ENCODE measurements at places on chromosomes 1 and 21.

DNA sequence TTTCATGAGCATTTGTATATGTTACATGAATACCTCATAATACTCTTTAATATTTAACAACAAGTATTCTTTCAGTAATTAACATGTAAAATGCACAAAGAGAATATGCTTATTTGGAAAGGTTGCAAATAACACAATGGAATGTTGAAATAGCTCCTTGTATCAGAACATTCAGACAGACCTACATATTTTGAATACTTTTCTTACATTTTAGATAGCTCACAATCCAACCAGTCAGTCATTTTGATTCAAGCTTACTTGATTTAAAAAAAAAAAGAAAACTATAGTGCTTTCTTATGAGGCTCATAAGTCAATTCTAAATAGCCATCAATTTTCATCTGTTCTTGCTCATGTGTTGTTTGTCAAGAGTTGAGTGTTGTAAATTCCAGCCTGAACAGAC, 518.8 kb downstream of the ADGRL2 start:
- no peak for DNase-seq

- no peak for DNase-seq
Measured at GRCh38 chr1:50611675-50612074, 188.4 kb upstream of the DMRTA2 start.

DNA sequence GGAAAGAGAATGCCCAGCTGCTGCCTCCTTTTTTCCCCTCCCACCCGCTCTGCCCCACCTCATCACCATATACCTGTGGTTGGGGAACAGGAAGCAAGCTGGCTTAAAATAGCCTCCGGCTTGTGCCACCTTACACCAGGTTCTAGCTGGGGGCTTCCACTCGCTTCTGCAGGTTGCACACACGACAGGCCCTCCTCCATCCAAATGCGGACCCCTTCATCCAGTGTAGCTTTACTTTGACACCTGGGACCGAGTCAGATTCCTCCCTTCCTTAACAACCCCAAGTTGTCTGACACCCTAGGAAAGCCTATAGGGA, 14.6 kb downstream of the BLACAT1 start:
- DNase-seq, result no peak

- DNase-seq, result peak; percentile 69
Measured at GRCh38 chr21:44789880-44790279, 11.7 kb downstream of the UBE2G2 start.

DNA sequence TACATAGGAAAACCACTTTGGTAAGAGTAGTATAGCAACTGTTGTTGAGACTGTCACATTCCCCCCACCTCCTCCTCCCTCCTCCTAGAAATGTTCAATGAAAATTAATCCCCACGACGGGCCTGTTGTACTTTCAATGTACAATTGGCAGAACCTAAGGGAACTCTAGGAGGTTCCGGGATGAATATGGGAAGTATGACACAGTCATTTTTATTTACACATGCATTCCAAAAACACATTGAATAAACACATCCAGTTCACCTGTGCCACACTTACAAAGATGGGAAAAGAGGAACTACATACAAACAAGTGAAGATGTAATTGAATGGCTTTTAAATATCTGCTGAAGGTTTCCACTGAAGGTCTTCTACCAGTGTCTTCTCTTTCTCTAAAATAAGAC, 144.4 kb upstream of the NBPF11 start:
- DNase-seq, result no peak

DNA sequence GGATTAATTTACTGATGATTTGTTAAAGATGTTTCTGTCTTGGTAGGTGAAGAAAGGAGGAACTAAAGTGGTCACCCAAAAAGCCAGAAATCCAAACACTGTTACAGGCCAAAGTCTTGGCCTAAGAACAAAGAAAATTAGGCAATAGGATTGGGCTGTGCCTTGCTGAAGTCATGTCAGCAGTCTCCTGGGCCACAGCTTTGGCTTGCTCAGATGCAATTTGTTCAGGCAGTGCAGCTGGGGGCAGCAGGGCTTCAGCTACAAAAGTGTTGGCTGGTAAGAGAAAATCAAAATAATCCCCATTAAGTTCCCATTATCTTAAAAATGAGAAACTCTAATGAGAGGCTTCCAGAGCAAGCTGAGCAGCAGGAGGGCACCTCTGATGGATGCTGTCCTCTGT, 14.0 kb upstream of the RAP1A start:
- DNase-seq, result peak; percentile 59

DNA sequence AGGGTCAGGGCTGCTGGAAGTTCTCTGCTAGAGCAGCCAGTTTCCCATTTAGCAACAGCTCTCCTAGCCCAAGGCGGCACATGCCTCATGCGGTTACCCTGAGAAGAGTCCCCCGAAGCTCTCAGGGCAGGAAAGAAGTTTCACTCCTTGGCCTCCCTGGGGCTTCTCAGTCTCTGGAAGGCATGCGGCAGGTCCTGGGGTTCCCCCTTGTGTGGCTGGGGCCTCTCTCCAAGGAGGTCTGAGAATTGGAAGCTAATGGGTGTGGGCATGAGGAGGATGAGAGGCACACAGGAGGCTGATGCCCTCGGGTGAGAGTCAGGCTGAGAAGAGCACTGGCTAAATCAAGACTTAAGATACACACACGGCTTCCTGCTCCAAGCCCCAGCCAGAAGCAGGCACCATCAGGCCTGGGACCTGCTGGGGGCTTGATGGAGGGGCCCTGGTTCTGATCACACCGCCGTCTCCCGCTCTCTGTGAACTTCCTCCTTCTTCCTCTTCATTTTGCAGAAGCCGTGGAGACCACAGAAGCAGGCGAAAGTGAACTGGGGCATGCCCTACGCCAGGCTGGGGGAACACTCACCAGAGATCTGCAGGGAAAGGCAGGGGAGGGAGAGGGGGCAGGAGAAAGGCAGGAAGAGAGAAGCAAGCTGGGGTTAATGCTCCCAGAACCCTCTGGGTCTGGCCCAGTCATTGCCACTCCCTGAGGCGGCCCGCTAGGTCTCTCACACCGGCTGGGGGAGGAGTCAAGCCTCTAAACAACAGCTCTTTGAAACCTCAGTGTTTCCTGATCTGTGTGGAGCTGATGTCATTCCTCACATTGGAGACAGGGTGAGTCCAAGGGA, 15.1 kb downstream of the BLACAT1 start:
- DNase-seq, result peak; percentile 87

- peak; percentile 52 for DNase-seq
Measured at GRCh38 chr1:247332215-247332622, 552 bp upstream of the ZNF496 start.

- peak; percentile 45 for DNase-seq
Measured at GRCh38 chr1:61743716-61744580, 1.7 kb downstream of the PATJ start.

DNA sequence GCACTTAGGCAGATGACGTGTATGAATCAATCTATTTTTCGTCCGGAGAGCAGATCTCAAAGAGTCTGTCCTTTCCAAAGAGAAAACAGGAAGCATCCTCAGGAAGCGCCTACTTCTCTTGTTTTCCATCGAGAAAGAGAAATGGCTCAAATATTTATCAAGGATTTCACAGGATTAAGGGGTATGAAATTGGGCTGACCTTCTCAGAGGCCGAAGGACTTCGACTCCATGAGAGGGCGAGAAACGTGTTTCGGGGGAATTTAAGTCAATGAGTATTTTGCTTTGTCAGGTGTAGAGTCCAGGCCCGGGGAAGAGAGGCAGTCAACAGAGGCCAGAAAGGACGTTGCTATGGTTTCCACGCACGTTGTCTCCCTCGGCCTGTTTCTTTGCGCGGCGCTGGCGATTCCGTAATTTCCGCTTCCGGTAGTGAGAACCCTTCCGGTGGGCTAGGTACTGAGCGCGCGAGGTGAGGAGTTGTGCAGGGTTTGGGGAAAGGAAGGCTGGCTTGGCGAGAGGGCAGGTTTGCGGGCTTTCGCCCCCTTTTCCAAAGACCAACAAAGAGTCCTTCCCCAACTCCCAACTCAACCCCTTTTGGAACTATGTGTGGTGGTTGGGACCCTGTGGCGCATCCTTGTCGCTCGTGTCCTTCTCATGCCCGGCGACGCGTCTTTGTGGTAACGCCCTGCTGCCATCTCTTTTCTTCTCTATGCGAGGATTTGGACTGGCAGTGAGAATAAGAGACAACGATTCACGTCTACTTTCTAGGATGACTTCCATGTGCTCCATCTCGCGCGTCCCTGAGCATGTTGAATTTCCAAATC, at the start of gene MRPS21:
Gene MRPS21 (plus strand): TSS at position 429 of the 821 bp plus-strand sequence. CDS start 506 bp downstream, outside the sequence.
- peak; percentile 96 for DNase-seq

DNA sequence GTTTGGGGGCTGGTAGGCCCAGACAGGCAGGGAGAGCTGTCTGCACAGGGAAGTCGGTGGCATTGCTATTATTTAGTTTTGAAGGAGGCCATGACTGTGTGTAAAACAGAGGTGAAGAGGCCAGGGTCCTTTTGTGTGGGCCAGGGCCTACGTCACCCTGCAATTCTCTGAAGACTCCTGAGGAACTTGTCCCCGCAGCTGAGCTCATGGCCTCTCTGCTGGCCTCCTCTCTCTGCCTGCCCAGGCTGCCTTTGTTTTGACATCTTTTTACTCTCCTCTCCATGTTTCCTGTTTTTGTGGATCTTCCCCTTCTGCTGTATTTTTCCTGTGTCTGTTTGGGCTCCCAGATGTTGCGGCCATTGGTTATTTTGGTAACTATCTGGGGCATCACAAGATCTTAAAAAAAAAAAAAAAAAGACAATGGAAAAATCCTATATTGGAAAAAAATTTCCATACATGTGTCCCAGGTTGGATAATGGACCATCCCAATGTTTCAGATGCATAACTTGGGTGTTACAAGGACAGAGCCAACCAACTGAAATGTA, 280.7 kb downstream of the RPS6KC1 start:
- no peak for DNase-seq

DNA sequence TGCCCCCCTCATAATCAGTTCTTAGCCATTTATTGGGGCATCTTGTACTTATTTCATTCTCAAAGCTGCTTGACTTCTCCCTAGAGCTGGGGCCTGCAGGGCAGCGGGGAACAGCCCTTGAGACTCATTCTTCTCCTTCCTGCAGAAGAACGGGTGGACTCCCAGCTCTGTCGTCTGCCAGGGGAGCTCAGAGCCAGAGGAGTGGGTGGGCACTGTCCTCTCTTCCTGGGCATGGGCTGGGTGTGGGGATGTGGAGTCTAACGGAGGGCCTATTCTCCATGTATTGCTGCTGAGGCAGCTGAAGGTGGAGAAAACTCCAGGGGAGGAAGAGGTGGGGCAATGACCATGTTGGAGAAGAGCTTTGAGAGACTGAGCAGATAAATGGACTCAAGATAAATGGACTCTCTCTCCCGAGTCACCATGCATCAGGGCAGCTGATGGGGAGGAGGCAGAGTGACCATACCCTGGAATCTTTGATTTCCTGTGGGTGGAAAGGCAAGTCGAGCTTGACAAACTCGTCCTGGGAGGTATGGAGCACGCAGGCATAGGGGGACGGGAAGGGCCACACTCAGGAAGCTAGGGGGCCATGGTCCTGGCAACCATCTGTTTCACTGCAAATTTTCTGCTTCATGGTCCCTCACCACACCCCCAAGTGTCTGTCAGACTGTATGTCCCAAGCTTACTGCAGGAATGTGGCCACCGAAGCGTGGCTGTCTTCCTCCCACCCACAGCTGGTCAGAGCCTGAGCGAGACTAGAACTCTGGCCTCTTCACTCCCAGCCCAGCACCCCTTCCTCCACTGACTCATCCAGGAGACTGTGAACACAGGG, 56.9 kb upstream of the ATP2B4 start:
- peak; percentile 85 for DNase-seq

DNA sequence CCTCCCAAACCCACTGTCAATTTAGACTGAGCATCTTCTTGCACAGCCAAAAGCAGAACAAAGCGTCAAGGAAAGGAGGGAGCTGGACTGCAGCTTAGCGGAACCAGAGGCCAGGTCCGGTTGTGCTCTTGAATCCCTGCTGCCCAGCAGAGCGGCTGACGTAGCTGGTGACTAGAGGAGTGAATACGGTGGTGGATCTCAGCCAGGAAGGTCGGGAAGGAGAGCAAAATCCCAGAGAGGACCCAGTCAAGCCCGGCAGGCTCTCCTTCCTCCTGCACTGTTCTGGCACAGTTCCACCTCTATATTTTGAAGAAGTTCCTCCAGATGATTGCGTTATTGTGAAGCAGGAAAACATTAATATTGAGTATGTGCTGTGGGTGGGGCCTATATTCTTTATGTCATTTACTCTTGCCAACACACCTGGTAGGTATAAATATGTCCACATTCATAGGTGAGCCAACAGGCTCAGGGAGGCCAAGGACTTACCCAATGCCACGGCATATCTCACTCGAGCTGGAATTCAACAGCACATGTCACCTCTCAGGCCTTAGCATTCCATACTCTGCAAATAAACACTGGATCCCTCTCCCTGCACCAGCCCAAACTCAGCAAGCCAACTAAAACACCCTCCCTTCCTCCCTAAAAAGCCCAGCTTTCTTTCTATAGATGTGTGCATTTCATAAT, 23.6 kb upstream of the ABCB10 start:
- no peak for DNase-seq

DNA sequence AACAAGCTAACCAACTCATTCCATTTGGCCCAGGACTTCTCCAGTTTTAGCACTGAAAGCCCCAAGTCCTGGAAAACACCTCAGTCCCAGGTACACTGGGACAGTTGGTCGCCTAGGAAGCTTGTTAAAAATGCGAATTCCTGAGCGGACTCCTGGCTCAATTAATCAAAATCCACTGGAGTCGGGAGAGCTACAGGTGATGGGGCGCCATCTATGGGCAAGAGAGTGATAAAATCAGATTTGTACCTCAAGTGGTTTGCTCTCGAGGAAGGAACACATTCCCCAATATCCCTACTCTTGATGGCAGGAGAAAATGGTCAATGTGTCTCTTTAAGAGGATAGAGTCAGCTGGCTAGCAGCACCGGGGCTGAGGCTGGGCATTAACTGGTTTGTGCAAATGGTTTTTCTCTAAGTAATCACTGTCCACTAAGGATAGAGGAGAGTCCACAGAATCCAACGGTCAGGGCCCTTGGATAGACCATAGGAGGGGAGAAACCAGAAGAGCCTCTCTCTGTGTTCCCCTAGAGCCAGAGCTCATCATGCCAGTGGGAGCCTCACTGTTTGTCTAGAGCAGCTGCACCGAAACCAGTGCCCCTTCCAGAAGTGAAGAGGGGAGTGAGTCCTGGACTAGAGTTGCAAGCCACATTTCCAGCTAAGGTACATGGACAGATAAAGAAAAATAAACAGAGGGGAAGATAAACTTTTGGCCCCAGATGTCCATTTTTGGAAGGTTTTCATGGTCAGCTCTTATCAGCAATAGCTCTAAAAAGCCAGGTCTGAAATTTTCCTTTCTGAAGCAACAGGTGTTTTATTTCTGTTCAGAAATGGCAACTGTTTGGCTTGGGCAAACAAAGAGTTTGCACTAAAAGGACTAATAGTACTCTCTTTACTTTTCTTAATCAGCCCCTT, 148.5 kb downstream of the TENT5C start:
- DNase-seq, result peak; percentile 80

- DNase-seq, result no peak
Measured at GRCh38 chr1:205205055-205205454, 6.4 kb downstream of the DSTYK start.

GRCh38 chr21:31509194-31510017, 150.1 kb upstream of the SOD1 start:
- peak; percentile 43 for DNase-seq

GRCh38 chr1:11836955-11837766, 10.4 kb downstream of the NPPA start:
- no peak for DNase-seq

DNA sequence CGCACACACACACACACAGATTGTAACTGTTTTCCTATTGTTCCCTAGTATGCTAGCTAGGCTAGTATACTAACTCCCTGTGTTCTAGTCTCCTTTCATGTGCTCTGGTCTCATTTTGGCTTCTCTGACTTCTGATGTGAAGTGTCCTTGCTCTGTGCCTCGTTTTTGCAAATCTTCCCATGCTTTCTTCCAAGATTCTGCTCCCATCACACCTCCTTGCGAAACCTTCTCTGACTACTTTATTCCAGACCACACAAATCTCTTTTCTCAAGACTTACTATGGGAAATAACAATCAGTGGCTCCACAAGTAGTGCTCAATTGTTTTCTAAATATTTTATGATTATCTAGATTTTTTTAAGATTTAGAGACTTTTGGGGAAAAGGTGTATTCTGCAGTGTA, 10.3 kb downstream of the PRRX1 start:
- DNase-seq, result no peak

Data from M059J (cell line).